Suppressor macrophage treated with lipopolysaccharide for 4 hours (primary cell): ENCODE measurements at places on chromosomes 11 and 22.

DNA sequence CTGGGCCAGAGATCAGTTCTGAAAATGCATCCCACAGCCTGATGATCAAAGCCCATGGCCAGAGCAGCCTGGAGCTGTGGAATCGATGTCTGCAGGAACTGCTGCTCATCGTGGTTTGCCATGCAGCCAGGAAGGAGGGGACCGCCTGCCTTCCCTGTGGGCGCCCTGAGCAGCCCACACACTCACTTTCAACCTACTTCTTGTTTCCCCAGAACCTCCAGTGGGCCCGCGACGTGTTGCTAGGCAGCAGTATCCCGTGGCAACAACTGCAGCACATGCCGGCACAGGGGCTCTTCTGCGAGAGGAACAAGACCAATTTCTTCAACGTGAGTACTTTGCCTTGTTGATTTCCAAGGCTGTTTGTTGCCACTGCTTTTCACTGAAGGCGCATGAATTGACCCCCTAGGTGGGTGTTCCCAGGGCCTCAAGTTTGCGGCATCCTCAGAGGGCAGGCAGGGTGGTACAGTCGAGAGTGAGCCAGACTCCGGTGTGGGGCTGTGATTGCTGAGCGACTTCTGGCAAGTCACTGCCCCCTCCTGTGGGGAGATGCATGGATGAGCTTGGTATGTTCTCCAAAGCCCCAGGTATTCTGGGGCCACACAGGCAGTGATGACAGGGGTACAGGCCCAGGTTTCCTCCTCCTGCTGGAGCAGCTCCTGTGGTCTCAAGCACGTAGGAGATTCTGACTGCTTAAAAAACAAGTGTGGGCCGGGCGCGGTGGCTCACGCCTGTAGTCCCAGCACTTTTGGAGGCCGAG lies 47.0 kb upstream of the SUSD2 start:
- DNase-seq, result peak; percentile 41

DNA sequence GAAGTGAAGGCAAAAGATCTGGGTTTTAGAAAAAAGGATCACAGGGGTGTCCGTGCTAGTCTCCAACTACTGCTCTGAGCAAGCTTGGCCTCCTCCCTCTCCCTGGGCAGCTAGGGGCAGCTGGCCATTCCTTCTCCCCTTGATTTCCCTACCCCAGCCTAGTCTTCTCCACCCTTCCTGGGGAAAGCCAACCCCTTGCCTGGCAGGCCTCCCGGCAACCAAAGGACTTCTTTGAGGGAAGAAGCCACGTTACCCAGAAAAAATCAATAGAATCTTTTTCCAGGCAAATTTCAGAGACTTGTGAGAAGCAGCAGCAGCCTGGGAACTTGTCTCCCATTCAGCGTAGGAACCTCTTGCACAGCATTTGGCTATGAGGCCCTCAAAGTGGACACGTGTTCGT lies 91.5 kb downstream of the MIAT start:
- DNase-seq, result no peak

- DNase-seq, result no peak
Observed at GRCh38 chr22:46845296-46846149, 83.1 kb downstream of the TBC1D22A start.

DNA sequence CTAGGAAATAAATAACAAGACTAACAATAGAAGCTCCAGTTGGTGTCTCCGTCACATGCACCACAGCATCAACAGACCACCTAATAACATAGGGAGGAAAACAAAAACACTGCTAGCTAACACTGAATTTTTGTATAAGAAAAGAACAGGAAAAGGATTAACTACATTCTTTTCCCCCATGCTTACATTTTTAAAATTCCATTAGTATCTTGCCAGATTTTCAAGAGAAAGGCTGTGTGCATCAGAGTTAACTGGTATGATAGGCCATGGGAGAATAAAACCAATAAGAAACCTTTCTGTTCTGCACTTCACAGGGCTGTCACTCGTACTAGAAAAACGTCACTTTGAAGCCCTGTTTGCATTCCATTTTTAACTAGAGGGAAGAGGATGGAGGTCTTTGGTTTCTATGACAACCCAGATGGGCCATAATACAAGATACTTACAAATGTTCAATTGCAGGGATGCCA lies 79.0 kb downstream of the LARGE2 start:
- no peak for DNase-seq

DNA sequence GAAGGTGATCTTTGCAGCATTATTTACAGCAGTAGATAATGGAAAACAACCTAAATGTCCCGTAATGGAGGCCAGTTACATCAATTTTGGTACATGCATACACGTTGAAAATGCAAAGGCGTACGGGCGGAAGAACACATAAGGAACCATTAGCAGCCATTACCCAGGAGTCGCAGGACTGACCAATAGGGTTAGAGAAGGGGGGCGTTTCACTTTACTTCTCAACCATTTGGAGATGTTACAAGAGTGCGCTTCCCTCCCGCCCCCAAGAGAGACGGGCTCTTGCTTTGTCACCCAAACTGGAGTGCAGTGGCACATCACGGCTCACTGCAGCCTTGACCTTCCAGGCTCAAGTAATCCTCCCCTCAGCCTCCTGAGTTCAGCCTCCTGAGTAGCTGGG lies 52.8 kb upstream of the SLC35C1 start:
- no peak for DNase-seq

DNA sequence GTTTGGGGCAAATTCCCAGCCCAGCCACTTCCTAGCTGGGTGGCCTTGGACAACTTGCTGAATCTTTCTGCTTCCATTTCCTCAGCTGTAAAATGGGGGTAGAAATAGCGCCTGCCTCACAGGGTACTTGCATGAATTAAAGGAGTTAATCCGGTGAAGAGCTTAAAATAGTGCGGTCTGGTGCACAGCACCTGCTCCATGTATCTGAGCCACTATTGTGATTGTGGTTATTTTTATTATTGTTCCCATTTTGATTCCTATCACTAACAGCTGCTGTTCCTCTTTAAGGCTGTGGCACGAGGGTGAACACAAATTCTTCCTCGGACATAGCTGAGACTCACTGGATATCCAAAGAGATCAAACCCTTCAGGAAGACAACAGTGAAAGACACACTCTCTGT lies 46.9 kb upstream of the TP53I11 start:
- DNase-seq, result no peak

DNA sequence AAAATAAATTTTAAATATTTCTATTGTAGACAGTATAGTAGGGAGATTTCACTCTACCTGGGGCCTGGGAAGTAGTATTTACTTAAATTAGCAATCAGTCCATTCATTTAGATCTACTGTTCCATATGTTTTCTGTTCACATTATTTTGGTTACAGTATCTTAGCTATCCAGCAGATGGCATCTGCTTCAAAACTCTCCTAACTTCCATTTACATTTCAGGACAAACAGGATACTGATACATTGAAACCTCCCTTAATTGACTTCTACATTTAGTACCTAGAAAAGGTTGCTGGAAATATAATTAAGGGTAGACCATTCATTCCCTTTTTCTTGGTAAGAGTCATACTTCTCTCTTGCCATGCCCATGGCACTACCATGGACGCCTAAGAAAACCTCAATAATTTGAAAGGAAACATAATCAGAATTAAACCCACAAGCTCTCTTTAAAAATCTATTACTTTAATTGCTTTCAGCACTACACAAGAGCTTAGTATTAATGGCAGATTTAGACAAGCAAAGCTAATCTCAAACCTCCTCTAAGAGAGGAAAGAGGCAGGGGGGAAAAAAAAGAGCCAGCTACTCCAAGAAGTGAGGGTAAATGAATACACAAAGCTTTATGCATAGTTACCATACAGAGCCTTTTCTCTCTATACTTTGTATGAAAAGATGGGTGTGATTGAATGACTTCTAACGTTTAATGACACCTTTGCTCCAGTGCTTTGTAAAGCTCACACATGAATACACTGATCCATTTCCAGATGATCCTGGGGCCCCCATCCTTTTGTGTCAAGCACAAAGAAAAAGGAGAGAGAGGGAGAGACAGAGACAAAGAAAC lies 131.2 kb upstream of the MTMR2 start:
- peak; percentile 21 for DNase-seq
